ENCODE measurements at places on chromosomes 7 and 10.

DNA sequence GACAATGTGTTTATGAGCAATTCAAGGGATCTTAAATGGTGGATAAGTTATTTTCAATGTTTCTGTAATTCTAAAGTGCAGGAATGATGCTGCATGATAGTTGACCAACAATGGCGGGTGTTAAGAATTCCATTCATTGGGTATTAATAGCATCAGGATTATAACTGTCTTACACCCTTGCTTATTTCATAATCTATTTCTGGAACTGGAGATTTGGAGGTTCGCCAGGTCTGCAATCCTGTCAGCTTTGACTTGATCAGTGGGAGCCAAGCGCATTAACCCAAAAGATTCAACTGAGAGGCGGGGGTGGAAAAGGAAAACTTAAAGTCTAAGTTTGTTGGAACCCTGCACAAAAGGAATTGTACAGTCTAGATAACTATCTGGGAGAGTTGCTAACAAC lies 114.9 kb upstream of the ZEB1 start:
- no peak for DNase-seq

DNA sequence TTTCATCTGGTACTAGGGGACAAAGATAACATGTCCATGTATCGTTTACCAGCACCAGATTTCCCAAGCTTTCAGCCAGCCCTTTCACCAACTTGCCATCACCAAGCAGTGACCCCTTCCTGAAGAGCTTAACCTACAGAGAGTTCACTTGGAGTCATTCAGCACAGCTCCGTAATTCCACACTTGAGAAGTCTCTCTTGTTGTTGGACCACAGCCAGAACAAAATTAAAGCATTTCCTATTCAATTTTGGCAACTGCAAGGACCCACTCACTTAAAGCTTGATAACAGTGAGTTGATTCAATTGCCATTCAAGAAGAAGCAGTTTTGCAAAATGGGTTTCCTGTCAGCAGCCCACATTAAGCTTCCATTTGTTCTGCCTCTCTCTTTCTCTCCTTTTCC lies 88.5 kb upstream of the LRRTM3 start:
- DNase-seq: no peak

DNA sequence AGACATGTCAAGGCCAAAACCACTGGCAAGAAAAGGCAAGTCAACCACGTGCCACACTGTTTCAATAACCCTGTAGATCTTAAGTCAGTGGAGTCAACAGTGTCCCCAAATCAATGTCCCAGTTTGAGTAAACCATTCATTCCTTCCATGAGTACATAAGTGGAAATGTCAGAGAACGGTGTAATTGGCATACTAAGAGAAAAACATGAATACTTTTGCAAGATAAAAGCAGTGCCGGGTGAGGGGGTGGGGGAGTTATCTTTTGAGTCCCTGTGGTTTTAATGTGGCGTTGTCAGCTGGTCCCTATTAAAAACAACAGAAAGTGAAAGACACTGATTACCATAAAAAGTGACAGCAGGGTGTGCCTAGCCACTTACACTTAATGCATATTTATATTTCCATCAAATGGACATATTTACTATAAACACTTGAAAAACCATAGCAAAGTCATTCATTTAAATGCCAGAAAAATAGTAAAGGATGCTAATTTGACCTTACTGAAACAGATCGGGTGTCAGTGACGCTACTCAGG lies 37.8 kb downstream of the RSU1 start:
- peak; percentile 20 for DNase-seq

GRCh38 chr10:46285300-46285699 lies 1.5 kb upstream of the ANTXRL start:
- DNase-seq: no peak

GRCh38 chr7:107661081-107661864 lies 645 bp downstream of the SLC26A4 start:
- DNase-seq: no peak

GRCh38 chr7:36658335-36659171 lies 65.7 kb downstream of the AOAH start:
- DNase-seq: no peak

GRCh38 chr7:27897001-27897400 lies 157.0 kb downstream of the TAX1BP1 start:
- DNase-seq: no peak

DNA sequence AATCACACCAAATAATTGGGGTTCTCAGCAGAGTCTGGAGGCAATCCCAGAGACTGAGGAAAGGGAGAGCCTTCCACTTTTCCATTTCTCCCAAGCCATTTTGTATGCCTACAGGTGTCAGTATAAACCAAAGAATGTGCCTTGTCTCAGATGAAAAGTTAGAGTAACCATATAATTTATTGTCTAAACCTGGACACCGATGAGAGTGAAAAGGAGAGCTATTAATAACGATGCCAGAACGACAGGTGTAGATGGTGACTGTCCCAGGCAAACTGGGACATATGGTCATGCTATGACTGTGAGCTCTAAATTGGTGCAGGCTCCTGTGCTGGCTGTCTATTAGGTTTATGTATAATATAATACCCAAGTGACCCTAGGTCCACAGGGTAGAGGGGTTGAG lies 219.6 kb downstream of the ARHGAP12 start:
- DNase-seq: no peak

- DNase-seq: no peak
Observed at GRCh38 chr7:158355456-158356065, 232.1 kb downstream of the PTPRN2 start.

All from T-helper 22 cell (primary cell).